Activated naive CD8-positive, alpha-beta T cell treated with anti-CD3 and anti-CD28 coated beads, Interleukin-2, amount 50 U/mL, for 16 hours (primary cell): ENCODE measurements at places on chromosomes 3 and 15.

DNA sequence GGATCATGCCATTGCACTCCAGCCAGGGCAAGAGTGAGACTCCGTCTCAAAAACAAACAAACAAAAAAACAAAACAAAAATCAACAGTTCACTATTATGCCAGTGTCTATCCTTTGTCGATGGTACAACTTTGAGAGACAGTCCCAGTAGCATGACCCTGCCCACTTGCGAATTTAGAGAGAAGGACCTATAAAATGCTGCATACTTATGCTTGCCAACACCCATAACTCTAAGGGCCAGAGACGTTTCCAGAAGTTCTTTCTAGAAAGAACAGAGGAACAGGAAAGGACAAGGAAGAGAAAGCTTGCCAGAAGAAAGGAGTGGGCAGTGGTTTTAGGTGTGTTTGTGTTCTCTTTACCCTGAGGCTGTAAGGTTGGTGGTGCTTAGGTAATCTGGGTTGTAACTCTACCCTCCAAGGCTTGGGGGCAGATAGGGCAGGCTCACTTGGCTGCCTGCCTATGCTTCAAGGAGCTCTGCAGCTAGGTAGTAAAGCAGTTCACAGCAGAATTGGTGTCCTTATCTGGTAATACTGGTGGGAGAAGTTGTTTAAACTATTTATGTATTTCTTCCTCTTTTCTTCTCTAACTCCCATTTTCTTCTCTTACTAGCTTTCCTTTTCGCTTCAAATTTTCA lies 50.6 kb upstream of the SPPL2A start:
- no peak for DNase-seq

- DNase-seq = no peak
These were observed 51.8 kb downstream of the HEG1 start for GRCh38 chr3:125003859-125004595.

DNA sequence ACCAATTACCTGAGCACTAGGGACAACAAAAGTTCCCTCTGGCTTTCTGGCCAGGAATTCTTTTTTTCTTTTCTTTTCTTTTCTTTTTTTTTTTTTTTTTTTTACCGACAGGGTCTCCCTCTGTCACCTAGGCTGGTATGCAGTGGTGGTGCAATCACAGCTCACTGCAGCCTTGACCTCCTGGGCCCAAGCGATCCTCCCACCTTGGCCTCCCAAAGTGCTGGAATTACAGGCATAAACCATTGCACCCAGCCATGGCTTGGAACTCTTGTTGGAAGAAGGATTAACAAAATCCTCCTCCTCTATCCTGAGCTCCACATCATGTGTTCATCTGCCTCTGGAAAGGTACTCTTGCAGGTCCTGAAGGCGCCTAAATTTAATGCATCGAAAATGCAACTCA lies 2.9 kb upstream of the LTF start:
- no peak for DNase-seq

DNA sequence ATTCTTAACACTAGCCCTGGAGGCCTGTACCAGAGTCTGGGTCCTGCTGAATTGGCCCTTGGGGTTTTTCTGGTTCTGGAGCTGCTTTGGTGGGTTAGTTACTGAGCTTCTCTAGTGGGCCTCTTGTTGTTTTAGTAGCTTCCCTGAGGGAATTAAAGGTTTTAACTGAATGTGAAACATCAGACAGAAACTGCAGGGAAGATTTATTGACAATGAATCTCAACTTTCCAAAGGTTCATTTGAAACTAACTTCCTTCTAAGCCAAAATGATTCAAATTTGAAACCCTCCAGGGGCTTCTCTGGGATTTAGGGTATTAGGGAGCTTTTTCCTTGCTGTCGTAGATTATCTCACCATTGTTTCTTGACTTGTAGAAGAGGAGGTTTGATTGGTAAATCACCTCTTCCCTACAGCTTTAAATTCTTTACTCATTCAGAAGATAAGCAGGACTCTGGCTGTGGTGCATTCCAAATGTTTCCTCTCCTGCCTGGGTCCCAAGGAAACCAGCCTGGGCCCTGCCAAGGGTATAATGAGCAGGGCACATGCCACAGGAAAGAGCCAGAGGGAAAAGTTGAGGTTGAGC lies 71.0 kb downstream of the TP63 start:
- no peak for DNase-seq

- no peak for DNase-seq
These were observed 16.0 kb downstream of the UBE2E2 start for GRCh38 chr3:23219117-23219516.

- DNase-seq = no peak
These were observed 35.6 kb upstream of the PPP4R2 start for GRCh38 chr3:72960812-72961518.

DNA sequence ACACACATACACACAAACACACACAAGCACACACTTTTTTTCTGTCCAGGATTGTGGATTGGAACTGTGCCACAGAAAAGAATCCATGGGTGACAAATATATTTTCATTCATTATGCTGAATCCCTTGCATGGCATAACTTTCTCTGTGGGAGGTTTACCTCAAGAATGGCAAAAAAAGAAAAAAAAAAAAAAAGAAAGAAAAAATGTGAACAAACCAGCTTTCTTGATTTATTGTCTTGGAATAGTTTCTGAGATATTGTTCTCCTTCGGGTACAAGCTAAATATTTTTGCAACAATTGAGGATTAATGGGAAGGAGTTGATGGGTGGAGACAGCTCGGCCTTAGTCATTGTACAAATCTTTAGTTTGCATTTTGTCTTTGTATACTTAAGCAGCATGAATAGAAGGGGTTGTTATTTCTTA lies 153.1 kb downstream of the GMNC start:
- DNase-seq = no peak

- no peak for DNase-seq
These were observed 40.9 kb downstream of the CRTC3 start for GRCh38 chr15:90570643-90571042.

- DNase-seq = no peak
These were observed 286.3 kb downstream of the RAP2B start for GRCh38 chr3:153448151-153448829.
